ENCODE measurements at places on chromosomes 6 and 20.

GRCh38 chr6:42831237-42831636 lies 48.2 kb upstream of the RPL7L1 start:
- peaks cover 8% of the 10 kb centered on the region for H3K4me1 ChIP-seq
- peaks cover 33% of the 10 kb centered on the region for H3K36me3 ChIP-seq
- no peak overlapping the region for H3K4me3 ChIP-seq
- H3K27ac ChIP-seq = no peak overlapping the region
- DNase-seq = no peak
- H3K27me3 ChIP-seq = no peaks in the 10 kb centered on the region

DNA sequence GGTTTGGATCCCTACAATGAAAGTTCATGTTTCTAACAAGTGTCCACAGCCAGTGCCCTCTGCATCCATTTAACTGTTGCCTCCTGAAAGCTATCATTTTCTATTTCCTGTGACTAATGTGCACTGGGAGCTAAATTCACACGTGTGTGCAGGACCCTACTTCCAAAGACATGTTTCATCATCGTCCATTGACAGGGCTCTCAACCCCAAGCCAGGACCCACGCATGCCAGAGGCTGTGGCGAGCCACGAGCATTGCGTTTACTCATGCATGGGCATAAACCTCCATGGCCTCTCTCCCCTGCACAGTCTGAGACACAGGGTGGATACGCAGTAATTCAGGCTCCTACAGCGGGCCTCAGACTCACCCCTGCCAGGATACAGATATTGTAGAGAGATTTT lies 153.2 kb downstream of the MAFB start:
- no peaks in the 10 kb centered on the region for H3K4me1 ChIP-seq
- H3K27me3 ChIP-seq = peaks cover 6% of the 10 kb centered on the region
- no peak overlapping the region for H3K4me3 ChIP-seq
- no peak overlapping the region for H3K27ac ChIP-seq

GRCh38 chr6:43269273-43270007 lies 26.2 kb downstream of the TTBK1 start:
- peaks cover 32% of the 10 kb centered on the region for H3K4me1 ChIP-seq
- no peak overlapping the region for H3K27ac ChIP-seq
- H3K36me3 ChIP-seq = no peaks in the 10 kb centered on the region
- peak overlapping the region; percentile 46 for H3K4me3 ChIP-seq

GRCh38 chr6:94511502-94512088 lies 1065.7 kb upstream of the MANEA start:
- H3K4me3 ChIP-seq = no peak overlapping the region
- DNase-seq = no peak
- no peaks in the 10 kb centered on the region for H3K36me3 ChIP-seq
- H3K27ac ChIP-seq = no peak overlapping the region

DNA sequence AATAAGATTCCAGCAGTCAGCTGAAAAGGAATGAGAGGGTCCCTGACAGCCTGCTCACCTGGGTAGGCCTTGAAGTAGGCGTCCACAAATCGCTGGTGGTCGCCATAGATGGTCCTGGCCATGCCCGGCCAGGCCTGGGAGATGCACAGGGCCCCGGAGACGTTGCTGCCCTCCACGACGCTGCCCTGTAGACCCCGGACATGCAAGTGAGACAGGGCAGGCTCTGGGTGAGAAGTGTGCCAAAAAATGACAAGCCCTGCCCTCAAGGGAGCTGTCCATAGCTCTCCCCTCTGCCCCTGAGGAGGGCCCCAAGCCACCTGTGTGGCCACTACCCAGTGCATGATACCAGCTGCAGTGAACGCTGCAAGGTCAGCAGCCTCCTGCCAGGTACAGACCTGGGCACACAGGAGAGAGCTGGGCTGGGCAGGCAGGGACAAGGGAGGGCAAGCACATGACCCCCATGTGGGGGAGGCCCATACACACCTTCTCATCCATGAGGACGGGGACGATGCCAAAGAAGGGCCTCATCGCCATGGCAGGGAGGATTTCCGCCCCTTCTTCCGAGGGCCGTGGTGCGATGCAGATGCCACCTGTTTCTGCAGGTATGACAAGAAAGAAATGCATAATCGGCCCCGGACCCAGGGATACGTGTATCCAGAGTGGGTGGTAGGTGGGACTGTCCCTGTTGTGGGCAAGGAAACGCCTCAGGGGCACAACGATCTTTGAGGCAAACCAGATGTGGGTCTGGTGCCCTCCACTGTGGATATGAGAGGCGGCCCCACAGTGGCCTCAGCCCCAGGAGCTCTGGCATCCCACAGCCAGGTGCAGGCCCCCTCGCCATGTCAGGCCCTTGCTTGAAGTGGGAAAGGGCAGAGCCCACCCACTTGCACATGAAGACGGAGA lies 21.2 kb upstream of the APMAP start:
- H3K4me3 ChIP-seq = no peak overlapping the region
- peaks cover 26% of the 10 kb centered on the region for H3K36me3 ChIP-seq
- H3K27me3 ChIP-seq = no peaks in the 10 kb centered on the region
- no peak overlapping the region for H3K27ac ChIP-seq

DNA sequence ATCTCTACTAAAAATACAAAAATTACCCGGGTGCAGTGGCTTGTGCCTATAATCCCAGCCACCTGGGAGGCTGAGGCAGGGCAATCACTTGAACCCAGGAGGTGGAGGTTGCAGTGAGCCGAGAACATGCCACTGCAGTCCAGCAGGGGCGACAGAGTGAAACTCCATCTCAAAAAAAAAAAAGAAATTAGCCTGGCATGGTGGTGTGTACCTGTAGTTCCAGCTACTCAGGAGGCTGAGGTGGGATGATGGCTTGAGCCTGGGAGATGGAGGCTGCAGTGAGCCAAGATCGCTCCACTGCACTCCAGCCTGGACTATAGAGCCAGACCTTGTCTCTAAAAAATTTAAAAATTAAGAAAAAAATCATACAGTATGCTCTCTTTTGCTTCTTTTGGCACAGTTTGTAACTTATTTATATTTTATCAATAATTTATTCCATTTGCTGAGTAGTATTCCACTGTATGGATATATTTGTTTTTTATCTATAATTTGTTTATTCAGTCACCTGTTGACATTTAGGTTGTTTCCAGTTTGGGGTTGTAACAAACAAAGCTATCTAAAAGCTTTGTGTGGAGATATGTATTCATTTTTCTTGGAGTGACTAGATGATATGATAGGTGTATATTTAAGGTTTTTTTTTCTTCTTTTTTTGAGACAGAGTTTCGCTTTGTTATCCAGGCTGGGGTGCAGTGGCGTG lies 8.0 kb upstream of the MYBL2 start:
- DNase-seq = no peak
- peaks cover 12% of the 10 kb centered on the region for H3K4me1 ChIP-seq
- no peak overlapping the region for H3K4me3 ChIP-seq
- H3K36me3 ChIP-seq = no peaks in the 10 kb centered on the region

GRCh38 chr20:40945754-40946450 lies 82.7 kb upstream of the TOP1 start:
- H3K4me3 ChIP-seq = no peak overlapping the region
- peaks cover 10% of the 10 kb centered on the region for H3K27me3 ChIP-seq
- peaks cover 2% of the 10 kb centered on the region for H3K36me3 ChIP-seq
- DNase-seq = no peak

GRCh38 chr6:3163248-3163594 lies 5.9 kb upstream of the TUBB2A start:
- H3K36me3 ChIP-seq = no peaks in the 10 kb centered on the region
- peaks cover 16% of the 10 kb centered on the region for H3K4me1 ChIP-seq

DNA sequence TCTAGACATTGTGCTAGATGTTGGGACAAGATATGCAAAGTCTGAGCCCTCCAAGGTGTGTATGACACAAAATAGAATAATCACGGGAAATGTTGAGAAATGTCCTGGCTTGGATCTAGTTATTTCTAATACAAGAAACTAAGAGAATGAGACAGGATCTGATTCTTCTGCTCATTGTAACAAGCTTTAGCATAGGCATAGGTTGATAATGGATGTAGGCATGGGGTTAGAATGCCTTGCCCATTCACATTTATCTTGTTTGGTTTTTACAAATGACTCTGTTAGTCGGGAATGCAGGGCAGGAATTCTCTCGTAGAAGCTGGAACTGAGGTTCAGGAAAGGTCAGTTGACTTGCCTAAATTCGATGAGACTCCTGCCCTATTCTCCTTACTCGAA lies 1.5 kb upstream of the SLC26A8 start:
- DNase-seq = no peak
- no peak overlapping the region for H3K4me3 ChIP-seq
- peaks cover 16% of the 10 kb centered on the region for H3K4me1 ChIP-seq
- no peak overlapping the region for H3K27ac ChIP-seq
- H3K27me3 ChIP-seq = peaks cover 13% of the 10 kb centered on the region

DNA sequence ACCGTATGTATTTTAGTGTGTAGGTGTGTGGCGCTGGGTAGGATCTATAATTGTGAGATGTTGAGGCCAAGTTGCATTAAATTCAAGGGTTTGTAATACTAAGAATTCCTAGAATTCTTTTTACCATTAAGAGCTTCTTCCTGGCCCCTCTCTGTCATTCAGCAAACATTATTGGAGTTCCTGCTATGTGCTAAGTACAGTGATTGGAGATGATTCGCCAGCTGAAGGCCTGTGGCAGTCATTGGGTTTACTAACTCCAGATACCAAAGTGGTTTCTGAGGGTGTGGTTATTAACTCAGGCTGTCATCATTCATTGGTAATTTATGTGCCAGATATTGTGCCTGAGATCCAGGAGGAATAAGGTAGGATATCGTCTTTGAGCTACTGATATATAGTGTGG lies 167.1 kb downstream of the LAMA2 start:
- H3K36me3 ChIP-seq = no peaks in the 10 kb centered on the region
- no peak overlapping the region for H3K27ac ChIP-seq
- DNase-seq = no peak
- no peaks in the 10 kb centered on the region for H3K4me1 ChIP-seq
- no peak overlapping the region for H3K4me3 ChIP-seq

DNA sequence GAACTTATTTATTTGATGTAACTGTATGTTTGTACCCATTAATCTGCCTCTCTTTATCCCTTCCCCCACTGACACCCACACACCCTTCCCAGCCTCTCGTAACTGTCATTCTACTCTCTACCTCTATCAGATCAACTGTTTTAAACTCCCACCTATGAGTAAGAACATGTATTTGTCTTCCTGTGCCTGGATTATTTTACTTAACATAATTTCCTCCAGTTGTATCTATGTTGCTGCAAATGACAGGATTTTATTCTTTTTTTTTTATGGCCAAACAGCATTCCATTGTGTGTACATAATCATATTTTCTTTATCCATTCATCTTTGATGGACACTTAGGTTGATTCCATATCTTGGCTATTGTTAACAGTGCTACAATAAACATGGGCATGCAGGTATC lies 49.3 kb downstream of the PHACTR2 start:
- H3K4me1 ChIP-seq = peaks cover 14% of the 10 kb centered on the region
- no peak overlapping the region for H3K27ac ChIP-seq
- DNase-seq = no peak
- no peak overlapping the region for H3K4me3 ChIP-seq
- no peaks in the 10 kb centered on the region for H3K27me3 ChIP-seq

DNA sequence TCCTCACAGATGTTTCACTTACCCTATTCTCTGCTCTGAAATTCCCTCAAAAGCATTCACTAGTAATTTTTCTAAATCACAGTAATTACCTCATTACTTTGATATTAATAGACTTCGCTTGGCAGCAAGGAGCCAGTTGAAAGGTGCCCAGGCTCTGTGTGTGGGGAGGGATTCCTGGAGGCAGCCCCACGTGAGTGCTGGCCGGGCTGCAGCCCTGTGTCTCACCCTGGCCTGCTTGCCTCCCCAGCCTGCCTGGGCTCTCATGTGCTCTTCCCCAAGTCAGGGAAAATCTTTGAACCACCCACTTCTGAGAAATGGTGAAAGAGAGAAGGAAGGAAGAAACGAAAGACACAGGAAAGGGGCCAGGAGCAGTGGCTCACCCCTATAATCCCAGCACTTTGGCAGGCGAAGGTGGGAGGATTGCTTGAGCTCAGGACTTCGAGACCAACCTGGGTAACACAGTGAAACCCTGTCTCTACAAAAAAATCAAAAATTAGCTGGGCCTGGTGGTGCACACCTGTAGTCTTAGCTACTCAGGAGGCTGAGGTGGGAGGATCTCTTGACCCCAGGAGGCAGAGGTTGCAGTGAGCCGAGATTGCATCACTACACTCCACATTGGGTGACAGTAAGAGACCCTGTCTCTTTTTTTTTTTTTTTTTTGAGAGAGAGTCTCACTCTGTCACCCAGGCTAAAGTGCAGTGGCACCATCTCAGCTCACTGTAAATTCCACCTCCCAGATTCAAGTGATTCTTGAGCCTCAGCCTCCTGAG lies 20.0 kb upstream of the SNTA1 start:
- peak overlapping the region; percentile 46 for H3K27ac ChIP-seq
- no peak for DNase-seq
- H3K27me3 ChIP-seq = no peaks in the 10 kb centered on the region
- no peaks in the 10 kb centered on the region for H3K36me3 ChIP-seq

DNA sequence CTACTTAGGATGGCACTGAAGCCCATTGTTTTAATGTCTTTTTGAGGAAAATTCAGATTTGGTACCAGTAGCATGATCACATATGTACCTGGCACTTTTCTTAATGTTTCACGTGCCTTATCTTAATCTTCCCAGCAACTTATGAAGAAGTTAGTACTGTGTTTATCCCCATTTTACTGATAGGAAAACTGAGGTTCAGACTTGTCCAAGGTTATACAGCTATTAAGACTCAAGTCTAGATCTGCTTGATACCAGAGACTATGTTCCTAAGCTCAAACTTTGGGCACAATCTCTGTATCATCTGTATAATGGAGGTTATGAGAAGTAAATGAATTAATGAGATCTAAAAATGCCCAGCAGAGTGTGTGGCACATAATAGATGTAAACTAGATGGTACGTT lies 179.7 kb upstream of the SUPT3H start:
- no peaks in the 10 kb centered on the region for H3K36me3 ChIP-seq
- H3K27me3 ChIP-seq = peaks cover 12% of the 10 kb centered on the region
- no peak for DNase-seq
- H3K4me1 ChIP-seq = peaks cover 10% of the 10 kb centered on the region

DNA sequence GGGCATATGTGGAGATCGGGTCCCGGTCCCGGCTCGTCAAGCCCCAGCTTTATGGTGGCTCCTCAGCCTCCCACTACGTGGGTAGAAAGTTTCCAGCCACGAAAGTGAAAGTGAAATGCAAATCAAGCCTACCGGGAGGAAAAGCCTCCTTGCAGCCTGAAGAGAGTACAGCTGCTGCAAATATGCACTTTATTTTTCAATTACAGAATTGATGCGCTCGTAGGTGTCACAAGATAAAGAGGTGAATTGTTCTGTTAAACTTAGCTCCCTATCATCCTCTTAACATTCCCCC lies 373 bp upstream of the PCNA start:
- H3K36me3 ChIP-seq = peaks cover 8% of the 10 kb centered on the region
- H3K27ac ChIP-seq = peak overlapping the region; percentile 73
- peak overlapping the region; percentile 93 for H3K4me3 ChIP-seq
- no peak for DNase-seq
- peaks cover 3% of the 10 kb centered on the region for H3K4me1 ChIP-seq

DNA sequence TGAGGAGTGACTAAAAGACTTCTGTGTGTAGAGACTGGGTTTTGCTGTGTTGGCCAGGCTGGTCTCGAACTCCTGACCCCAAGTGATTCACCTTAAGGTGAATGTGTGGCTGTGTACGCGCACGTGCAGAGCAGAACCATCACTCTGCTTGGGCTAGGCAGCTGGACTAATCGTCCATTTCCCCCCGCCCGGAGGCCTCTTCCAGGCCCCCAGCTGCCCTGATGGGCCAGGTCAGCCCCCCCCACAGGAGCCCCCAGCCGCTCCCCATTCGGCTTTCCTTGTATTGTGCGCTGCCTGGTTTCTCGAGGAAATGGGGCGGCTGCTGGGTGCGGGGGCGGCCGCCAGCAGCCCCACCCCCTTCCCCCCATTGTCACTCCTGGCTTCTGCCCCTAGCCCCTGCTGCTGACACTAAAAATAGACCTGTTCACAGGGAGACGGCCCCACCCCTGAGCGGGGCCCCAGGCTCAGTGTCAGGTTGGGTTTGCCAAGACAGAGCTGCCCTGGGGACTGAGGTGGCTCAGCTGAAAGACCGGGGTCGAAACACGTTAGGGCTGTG lies 24.6 kb upstream of the CSNK2A1 start:
- no peaks in the 10 kb centered on the region for H3K36me3 ChIP-seq
- no peaks in the 10 kb centered on the region for H3K4me1 ChIP-seq
- H3K4me3 ChIP-seq = no peak overlapping the region
- DNase-seq = no peak
